ENCODE measurements at places on chromosomes 12 and 14. TPM values are rescaled to one million over a fixed set of nuclear protein-coding genes. Genes with fewer than 3 reads are reported as not detected.

DNA sequence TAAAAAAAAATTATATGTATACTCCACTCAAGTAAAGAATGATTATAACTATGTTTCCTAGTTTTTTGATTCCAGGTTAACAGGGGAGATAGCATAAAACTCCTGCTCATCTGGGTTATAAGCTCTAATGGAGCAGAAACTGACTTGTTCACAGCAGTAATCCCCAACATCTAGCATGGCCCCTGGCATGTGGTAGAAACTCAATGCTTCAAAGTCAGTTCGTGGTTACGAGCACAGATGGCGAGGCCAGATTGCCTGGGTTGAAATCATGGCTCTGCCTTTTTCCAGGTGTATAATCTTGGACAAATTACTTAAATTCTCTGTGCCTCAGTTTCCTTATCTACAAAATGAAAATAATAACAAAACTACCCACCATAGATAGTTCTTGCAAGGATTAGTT, 183.8 kb downstream of the TTC7B start:
- DNase-seq, result no peak

DNA sequence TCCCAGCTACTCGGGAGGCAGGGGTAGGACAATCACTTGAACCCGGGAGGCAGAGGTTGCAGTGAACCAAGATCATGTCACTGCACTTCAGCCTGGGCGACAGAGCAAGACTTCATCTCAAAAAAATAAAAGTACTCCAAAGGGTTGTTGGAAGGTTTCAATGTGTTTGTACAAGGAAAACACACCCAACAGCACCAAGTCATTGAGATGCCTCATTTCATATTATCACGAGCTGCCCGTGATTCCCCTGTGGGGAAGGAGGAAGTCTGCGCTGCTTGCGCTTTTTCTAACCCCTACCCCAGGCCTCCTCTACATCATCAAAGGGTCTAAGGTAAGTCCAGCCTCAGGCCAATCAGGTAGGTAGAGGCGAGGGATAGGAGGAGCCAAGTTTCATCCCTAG, 73.6 kb downstream of the KDM2B start:
- no peak for DNase-seq

DNA sequence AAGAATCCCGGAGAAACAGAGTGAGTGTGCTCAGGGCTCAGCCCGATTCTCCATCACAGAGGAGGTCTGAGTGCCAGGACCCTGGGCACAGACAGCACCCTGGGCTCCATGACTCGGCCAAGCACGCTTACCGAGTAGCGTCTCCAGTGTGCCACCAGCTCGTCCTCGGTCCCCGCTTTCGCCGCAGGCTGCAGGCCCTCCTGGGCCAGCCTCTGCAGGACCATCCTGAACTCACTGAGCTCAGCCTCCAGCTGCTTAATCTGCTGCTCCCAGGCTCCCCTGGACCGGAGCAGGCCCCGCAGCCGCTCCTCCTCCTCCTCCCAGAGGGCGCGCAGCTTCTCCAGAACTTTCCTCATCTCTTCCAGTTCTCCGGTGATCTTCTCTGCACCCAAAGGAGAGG, 61.2 kb downstream of the SYNE3 start:
- no peak for DNase-seq

GRCh38 chr12:125229878-125230530, 164.8 kb downstream of the AACS start:
- no peak for DNase-seq

DNA sequence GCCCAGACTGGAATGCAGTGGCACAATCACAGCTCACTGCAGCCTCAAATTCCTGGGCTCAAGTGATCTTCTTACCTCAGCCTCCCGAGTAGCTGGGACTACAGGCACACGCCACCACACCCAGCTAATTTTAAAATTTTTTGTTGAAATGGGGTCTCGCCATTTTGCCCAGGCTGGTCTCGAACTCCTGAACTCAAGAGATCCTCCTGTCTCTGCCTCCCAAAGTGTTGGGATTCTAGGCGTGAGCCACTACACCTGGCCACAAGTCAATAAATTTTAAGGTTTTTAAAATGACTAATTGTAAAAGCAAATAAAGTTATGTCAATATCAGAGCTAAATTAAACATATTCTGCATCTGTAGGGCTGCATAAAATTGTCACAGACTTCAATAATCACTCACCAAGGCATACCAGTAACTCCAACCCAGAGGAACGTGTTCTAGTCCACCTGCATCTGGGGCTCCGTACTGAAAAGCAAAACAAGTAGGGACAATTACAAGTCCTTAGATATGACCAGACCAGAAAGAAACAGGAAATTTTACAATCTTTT, 13.9 kb downstream of the GNS start:
- no peak for DNase-seq

- no peak for DNase-seq
These were observed 100.9 kb downstream of the EPS8 start for GRCh38 chr12:15688202-15688736.

- no peak for DNase-seq
These were observed 194.3 kb downstream of the AEBP2 start for GRCh38 chr12:19633641-19634040.

DNA sequence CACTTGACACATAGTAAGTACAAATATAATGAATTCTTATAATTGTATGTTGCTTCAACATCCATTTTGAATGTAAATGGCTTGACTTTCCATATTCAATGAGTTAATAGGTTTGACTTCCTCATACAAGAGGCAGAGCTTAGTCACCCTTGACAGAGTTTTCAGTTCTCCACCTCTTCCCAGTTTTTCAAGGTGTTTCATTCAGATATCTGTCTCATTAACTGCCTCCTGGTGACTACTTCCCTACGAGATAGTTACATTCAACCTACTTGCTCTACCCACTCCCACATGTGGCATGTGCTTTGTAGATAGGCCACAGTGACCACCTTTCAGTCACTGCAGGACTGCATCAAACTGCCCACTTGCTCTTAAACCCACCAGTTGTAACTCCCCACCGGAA, 60.0 kb downstream of the MYF5 start:
- DNase-seq, result no peak

DNA sequence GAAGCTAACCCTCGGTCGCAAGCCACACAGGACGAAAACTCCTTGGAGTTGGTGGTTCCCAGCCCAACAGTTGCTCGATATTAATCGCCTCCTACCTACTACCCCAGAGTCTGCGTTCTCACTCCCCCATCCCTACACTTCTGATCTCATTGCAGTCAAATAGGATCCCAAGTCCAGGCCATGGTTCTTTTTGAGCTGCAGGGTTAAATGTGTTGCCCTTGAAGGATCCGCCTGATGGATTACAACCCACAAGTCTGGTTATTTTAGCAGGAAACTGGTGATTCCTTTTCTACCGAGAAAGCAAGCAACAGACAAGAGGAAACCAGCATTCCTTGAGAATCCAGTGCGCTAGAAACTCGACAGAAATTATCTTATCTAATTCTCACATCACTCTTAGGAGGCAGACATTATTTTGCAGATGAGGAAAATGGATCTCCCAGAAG, 785 bp upstream of the NIN start:
- no peak for DNase-seq

- DNase-seq, result no peak
These were observed 35.3 kb upstream of the EPS8 start for GRCh38 chr12:15824516-15824915.

GRCh38 chr12:7497661-7498060, 5.9 kb downstream of the CD163 start:
- no peak for DNase-seq

DNA sequence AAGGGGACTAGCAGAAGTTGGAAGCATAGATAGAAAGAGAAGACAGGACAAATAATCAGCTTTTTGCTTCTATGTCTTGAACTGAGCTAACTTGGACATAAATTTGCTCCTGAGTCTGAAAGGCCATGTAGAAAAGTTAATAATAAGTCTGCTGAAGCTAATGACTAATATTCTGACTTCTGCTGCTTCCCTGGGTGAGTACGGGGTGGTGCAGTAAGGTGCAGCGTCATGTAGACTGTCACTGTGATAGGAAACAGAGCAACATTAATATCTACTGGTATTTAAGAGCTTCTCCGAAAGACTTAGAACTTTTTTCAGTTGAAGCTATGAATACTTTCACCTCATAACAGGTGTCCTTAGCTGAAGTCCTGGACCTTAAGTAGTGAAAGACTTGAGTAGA, 34.1 kb upstream of the CPM start:
- no peak for DNase-seq

- DNase-seq, result no peak
These were observed 384 bp upstream of the SMUG1 start for GRCh38 chr12:54189198-54189539.

DNA sequence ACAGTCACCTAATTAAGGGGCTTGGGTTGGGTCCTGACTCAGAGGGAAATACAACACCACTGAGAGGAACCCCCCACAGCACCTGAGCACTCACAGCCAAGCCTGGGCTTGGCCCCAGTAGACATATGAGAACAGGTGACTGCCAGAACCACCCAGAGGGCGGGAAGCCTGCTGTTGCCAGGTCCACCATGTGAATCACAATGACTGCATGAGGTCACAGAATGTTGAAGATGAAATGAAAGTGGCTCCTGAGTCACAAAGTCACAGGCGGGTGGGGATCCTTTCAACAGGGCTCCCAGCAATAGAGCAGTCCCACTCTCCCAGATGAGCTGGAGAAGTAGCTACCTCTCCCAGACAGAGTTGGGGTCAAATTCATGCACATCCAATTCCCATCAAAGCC, at the start of gene LRRC74A:
LRRC74A (plus strand) TSS at position 287 of the 400 bp plus-strand sequence. CDS start 290 bp downstream, outside the sequence.
- no peak for DNase-seq

DNA sequence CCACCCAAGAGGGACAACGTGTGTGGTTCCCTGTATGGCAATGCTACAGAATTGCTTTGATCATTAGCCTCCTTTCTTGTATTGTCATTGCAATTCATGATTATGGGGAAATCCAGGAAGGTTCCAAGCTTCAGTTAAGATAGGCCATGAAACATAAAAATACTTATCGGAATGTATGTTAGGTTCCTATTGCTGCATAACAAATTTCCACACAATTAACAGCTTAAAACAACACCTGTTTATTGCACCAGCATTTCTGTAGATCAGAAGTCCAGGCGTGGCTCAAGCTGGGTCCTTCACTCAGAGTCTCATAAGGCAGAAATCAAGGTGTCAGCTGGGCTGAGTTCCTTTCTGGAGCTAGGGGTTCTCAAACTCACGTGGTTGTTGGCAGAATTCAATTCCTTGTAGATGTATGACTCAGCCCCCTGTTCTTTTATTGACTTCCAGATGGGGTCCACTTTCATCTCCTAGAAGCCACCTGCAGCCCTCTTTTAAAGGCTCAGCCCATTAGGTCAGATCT, 365.6 kb upstream of the TMPO start:
- no peak for DNase-seq

DNA sequence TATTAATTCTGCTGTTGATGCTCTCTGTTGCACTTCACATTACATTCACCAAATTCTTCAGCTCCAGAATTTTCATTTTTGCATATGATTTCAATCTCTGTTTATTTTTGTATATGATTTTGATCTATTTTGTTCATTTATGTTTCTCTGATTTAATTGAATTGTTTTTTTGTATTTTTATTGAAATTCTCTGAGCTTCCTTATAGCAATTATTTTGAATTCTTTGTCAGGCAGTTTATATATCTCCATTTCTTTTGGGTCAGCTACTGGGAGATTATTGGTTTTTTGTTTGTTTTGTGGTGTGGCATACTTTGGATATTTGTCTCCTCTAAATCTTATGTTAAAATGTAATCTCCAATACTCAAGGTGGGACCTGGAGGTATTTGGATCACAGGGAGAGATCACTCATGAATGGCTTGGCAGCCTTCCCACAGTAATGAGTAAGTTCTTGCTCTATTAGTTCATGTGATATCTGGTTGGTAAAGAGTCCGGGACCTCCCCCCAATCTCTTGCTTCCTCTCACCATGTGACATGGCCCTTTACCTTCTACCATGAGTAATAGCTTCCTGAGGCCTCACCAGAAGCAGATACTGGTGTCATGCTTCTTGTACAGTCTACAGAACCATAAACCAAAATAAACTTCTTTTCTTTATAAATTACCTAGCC, 8.7 kb upstream of the TCL1A start:
- DNase-seq, result no peak

DNA sequence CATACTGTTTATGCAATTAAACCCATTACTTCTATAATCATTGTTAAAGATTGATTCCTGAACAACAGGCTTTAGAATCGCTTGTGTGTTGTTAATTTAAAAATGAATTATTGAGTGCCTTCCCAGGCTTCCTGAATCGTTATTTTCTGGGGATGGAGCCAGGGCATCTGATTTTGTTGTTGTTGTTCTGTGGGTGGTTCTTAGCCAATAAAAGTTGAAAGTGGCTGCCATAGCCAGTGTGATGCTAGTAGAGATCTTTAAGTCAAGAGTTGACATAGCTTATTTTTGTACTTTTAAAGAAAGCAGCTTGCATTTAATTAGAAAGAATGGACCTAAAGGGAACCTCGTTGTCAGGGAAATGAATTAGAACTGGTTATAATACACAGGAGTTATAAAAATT, 6.4 kb downstream of the GOLGA5 start:
- DNase-seq, result no peak

DNA sequence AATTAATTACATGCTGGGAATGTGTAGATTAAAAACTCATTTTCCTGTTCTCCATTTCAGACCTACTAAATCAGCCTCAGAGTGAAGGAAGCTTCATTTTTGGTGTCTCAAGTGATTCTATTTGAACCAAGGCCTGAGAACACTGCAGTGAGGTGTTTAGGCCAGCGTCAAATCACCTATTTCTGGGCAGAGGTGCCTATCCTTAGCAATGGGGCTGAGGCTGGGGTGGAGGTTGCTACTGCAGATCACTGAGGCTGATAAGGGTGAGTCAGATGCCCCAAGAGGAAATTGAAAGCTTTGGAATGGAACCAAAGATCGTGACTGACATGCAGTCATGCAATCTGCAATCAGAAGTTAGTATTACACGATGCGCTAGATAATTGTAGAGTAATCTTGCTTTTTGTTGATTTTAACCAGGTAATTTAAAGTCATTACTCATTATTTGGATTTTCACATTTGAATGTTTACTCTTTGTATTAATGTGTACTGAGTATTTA, 4.4 kb downstream of the TXNRD1 start:
- no peak for DNase-seq

DNA sequence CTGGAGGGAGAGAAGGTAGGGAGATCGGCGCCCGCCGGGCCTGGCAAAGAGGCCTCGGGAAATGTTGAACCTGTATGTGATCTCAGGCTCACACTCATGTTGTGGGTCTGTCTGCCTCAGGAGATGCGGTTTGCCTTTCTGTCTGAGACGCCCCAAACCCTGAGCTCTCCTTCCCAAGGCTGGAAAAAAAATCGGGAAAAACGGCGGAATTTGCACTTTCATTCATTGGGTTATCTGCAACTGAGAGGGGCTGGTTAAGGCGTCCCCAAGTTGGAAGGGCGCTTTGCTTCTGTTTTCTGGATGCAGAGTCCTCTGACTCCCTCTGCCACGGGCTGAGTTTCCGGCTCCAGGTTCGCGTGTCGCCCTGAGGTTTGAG, 5.0 kb upstream of the HOXC9 start:
- DNase-seq, result no peak

NEK9 gene
- total RNA-seq, result 117 TPM

NINJ2 gene
- 1.2 TPM for total RNA-seq

ESPL1 gene
- 35.1 TPM for total RNA-seq

KRT85 gene
- total RNA-seq, result not detected

OVCH1 gene
- 3.2 TPM for total RNA-seq

SMIM41 gene
- total RNA-seq, result not detected

ENO2 gene
- 32.2 TPM for total RNA-seq

HELB gene
- total RNA-seq, result 5.5 TPM

LALBA gene
- total RNA-seq, result not detected

All from type B pancreatic cell (in vitro differentiated cells).